ENCODE measurements at places on chromosomes 13 and 19. TPM values are rescaled to one million over a fixed set of nuclear protein-coding genes. Genes with fewer than 3 reads are reported as not detected.

DNA sequence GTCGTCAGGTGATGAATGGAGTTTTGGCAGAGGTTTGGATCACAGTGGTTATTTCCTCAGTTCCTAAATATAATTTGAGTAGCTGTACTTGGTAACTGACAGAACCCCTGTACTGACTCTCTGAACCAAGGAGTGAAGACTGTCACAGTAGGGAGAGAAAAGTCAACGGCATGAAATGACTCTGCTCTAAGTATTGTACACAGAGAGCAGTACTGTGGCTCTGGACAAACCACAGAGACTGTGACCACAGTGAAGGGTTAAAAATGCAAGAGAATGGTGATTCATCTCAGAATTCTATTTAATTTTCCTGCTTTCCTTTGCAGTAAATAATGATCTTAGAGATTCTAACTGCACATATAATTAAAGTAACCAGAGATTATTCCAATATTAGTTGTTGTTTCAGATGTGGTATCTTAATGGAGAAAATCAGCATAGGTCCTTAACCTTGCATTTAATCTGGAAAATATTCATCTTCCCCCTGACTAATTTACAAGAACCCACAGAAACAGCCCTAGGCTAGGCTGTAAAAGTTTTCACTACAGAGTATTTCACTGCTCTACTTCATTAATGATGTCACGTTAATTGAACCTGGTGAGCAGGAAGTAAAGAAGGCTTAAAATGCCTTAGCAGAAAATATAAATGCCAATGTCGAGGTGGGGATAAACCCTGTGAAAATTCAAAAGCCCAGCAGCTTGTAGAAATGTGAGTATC, 221.9 kb downstream of the LIG4 start:
- H3K27ac ChIP-seq = no peak overlapping the region
- no peak for DNase-seq
- H3K4me1 ChIP-seq = no peaks in the 10 kb centered on the region
- no peaks in the 10 kb centered on the region for H3K36me3 ChIP-seq
- no peaks in the 10 kb centered on the region for H3K27me3 ChIP-seq
- no peak overlapping the region for H3K4me3 ChIP-seq

DNA sequence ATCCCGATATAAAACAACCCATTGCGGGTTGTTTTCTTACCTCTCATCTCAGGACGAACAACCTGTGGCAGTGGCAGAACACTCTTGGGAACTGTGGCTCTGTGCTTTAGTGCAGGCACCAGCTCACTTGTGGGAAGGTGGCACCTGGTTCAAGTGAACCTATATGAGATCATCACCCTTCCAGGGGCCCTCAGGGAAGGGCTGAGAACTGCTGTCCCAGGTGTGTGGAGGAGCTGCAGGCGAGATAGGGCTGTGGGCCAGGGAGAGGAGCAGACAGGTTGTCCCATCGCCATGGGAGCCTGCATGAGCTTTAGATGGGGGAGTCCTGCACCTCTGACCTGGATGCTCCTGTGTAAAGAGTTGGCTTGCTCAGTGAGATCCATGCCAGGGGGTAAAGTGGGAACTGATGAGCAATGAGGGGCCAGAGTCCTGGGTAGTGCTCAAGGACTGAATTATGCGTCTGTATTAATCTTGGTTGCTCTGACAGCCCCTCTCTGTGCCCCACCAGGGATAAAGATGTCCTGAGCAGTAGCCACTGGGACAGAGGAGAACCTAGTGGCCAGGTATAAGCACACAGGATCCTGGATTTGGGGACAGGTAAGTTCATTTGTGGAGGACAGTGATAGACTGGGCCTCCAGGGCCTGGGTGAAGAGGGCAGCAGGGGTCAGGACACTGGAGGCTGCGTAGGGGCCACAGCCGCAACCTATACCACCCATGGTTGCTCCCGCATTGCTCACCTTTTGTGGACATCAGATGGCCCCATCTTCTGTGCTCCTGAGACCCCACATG, 8.7 kb downstream of the CEACAM4 start:
- H3K36me3 ChIP-seq = no peaks in the 10 kb centered on the region
- no peak overlapping the region for H3K27ac ChIP-seq
- no peak overlapping the region for H3K4me3 ChIP-seq
- H3K4me1 ChIP-seq = no peaks in the 10 kb centered on the region

DNA sequence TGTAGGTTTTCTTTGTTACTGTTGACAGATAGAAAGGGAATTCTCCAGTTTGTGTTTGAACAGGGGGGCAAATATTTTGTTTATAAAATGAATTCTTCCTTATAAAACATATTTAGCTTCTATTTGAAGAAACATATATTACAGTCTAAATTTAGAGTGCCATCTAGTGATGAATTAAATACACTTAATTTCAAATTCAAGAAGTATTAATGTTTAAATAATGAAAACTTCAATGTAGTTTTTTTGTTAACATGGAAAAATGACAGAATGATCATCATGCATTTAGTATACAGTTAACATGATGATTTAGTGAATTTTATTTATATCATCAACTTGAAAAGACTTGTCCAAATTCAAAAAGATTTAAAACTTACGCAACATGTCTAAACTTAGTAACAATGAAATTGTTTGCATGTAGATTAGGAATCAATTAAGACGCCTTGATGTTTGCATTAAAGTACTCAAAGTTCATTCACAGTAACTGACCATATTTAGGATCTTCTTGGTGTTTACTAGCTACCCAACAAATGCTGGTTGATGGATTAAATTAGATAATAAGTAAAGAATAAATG, 765.9 kb upstream of the SLITRK1 start:
- no peak overlapping the region for H3K4me3 ChIP-seq
- H3K27ac ChIP-seq = no peak overlapping the region
- H3K4me1 ChIP-seq = no peaks in the 10 kb centered on the region

DNA sequence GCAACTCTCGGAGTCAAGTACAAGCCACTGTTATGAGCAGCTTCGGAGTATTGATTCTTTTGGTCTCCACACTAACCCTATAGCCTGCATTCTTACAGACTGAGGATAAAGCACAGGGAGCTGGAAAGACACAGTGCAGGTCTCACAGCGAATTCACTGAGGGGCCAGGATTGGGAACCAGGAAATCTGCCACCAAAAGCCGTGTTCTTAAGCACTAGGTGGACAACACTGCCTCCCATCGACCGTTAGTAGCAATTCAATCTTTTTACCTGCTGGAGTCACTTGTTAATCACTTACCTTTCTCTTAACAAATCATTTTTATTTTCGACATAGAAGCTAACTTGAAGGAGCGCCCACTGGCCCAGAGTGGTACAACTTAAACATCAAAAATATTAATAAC, 6.3 kb downstream of the PMIS2 start:
- no peak for DNase-seq
- no peaks in the 10 kb centered on the region for H3K36me3 ChIP-seq
- H3K27me3 ChIP-seq = peaks cover 5% of the 10 kb centered on the region
- H3K27ac ChIP-seq = no peak overlapping the region

DNA sequence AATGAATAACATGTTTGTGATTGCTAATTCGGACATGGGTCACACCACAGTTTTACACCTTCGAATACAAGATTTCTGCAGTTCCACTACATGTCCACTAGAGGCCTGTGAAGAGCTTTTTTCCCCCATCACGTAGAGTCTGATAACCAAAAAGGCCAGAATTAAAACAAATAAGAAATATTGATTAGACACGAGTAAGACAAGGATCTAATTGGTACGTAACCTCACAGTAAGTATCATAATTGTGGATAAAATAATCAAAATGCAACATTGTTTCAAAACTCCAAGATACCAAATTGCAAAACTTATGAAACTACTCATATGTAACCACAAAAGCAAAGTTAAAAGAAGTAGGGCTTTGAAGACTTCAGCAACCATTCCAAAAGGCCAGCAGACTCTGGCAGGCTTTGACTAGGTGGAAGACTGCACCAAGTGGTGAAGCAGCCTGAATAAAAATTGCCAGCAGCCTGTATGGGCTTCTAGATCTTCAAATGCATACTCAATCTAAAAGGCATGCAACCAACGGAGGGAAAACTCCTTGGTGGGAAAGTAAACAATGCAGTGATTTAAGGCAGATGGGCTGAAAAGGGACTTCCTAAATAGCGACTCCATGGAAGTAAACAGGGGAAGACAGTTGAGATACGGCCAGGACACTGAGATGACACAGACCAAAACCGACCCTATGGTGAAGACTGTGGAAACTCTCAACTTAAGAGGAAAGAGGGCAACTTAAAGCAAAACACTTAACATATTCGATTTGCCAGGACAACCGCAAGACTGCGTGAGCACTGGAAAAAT, 56.7 kb downstream of the STARD13 start:
- no peaks in the 10 kb centered on the region for H3K27me3 ChIP-seq
- H3K4me3 ChIP-seq = no peak overlapping the region
- H3K27ac ChIP-seq = no peak overlapping the region
- H3K36me3 ChIP-seq = no peaks in the 10 kb centered on the region
- DNase-seq = no peak
- H3K4me1 ChIP-seq = peaks cover 3% of the 10 kb centered on the region

DNA sequence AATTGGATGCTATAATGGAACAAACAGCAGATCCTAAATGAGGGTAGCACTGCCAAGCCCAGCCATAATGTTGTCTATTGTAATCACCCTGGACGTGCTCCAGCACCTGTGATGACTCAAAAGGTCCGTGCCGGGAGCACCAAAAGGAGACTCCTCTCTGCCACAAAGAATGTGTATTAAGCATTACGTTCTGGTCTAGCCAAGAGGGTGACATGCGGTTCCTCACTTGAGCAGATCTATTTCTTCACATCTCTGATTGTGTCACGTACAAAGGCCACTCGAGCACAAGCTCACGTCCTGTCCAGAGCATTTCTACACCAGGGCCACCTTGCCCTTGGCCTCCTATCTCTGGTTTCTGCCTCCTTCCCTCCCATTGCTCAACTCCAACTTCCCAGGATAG, 219.9 kb upstream of the IRS2 start:
- no peaks in the 10 kb centered on the region for H3K36me3 ChIP-seq
- DNase-seq = no peak
- no peak overlapping the region for H3K4me3 ChIP-seq
- no peak overlapping the region for H3K27ac ChIP-seq
- no peaks in the 10 kb centered on the region for H3K27me3 ChIP-seq

DNA sequence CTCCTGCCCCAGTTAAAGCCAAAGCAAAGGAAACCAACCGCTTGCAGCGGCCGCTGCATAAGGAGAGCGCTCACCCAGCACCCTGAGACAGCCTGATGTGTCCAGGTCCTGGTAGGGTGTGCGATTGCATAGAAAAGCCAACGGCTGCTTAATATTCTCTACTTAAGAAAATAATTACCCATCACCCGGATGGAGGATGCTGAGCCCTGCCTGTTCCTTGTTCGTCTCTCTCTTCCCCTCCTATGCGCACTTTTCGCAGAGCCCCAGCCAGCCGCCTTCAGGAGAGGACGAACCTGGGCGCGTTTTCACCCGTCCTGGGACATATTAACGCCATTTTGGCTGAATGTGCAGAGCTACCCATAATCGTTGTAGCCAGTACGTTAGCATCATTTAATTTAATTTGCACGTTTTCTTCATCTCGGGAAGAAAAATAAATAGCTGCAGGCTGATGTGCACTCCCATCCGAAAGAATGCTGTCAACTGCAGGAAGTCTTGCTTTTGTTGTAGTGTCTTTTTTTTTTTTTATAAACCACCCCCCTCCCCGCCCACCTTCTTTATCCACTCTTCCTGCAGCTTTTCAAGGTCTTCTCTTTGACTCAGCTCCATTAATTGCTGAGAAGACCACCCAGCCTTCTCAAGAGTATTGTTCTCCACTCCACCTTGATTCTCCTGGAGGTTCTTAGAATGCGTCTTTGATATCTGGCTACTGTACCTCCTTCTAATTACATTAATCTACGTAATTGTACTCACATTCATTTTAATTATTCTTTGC, 214.5 kb downstream of the TEX29 start:
- H3K27ac ChIP-seq = no peak overlapping the region
- DNase-seq = no peak
- no peaks in the 10 kb centered on the region for H3K4me1 ChIP-seq
- peaks cover 53% of the 10 kb centered on the region for H3K27me3 ChIP-seq

- H3K27ac ChIP-seq = no peak overlapping the region
- H3K27me3 ChIP-seq = no peaks in the 10 kb centered on the region
- DNase-seq = no peak
- H3K4me1 ChIP-seq = peaks cover 2% of the 10 kb centered on the region
- H3K4me3 ChIP-seq = no peak overlapping the region
Measured at GRCh38 chr13:59774491-59774971, 389.2 kb downstream of the DIAPH3 start.

- DNase-seq = no peak
- H3K27ac ChIP-seq = no peak overlapping the region
- no peaks in the 10 kb centered on the region for H3K4me1 ChIP-seq
- H3K4me3 ChIP-seq = no peak overlapping the region
- H3K27me3 ChIP-seq = no peaks in the 10 kb centered on the region
- no peaks in the 10 kb centered on the region for H3K36me3 ChIP-seq
Measured at GRCh38 chr13:104694397-104694796, 1628.2 kb upstream of the SLC10A2 start.

GRCh38 chr19:54429545-54430227, 14.4 kb downstream of the TTYH1 start:
- peaks cover 12% of the 10 kb centered on the region for H3K27me3 ChIP-seq
- no peaks in the 10 kb centered on the region for H3K36me3 ChIP-seq
- H3K4me3 ChIP-seq = no peak overlapping the region
- DNase-seq = no peak
- H3K27ac ChIP-seq = no peak overlapping the region

The MUC16 gene
- 0.12 TPM for total RNA-seq

The ZNF211 gene
- total RNA-seq = 15.1 TPM
